Glutamatergic neuron (in vitro differentiated cells): ENCODE measurements at places on chromosomes 7 and 10. TPM values are rescaled to one million over a fixed set of nuclear protein-coding genes. Genes with fewer than 3 reads are reported as not detected.

TRIM24 gene
- total RNA-seq, result 85.6 TPM

LRGUK gene
- total RNA-seq, result 0.81 TPM

ELN gene
- 3.7 TPM for total RNA-seq

CALHM1 gene
- total RNA-seq, result not detected

TAC1 gene
- 12.1 TPM for total RNA-seq

PROSER2 gene
- total RNA-seq, result not detected

CDC123 gene
- total RNA-seq, result 76.0 TPM

GIMAP7 gene
- not detected for total RNA-seq

CAMK2B gene
- total RNA-seq, result 55.1 TPM

AKR1C3 gene
- 0.49 TPM for total RNA-seq

SEMA4G gene
- total RNA-seq, result 46.9 TPM

LRRC4 gene
- 60.0 TPM for total RNA-seq

AKR1B15 gene
- total RNA-seq, result not detected

SUN1 gene
- total RNA-seq, result 879 TPM

PIP4K2A gene
- 20.7 TPM for total RNA-seq

CPA2 gene
- total RNA-seq, result not detected

CDC14C gene
- total RNA-seq, result not detected

AKR1C8 gene
- total RNA-seq, result not detected
